Stimulated activated CD4-positive, alpha-beta T cell treated with anti-CD3 and anti-CD28 coated beads, Interleukin-2, amount 100 ng/mL, for 24 hours (primary cell): ENCODE measurements at places on chromosomes 4 and X.

- no peak for DNase-seq
Observed at GRCh38 chrX:96453139-96453538, 231.5 kb upstream of the DIAPH2 start.

- no peak for DNase-seq
Observed at GRCh38 chr4:13316354-13316753, 167.8 kb downstream of the RAB28 start.

DNA sequence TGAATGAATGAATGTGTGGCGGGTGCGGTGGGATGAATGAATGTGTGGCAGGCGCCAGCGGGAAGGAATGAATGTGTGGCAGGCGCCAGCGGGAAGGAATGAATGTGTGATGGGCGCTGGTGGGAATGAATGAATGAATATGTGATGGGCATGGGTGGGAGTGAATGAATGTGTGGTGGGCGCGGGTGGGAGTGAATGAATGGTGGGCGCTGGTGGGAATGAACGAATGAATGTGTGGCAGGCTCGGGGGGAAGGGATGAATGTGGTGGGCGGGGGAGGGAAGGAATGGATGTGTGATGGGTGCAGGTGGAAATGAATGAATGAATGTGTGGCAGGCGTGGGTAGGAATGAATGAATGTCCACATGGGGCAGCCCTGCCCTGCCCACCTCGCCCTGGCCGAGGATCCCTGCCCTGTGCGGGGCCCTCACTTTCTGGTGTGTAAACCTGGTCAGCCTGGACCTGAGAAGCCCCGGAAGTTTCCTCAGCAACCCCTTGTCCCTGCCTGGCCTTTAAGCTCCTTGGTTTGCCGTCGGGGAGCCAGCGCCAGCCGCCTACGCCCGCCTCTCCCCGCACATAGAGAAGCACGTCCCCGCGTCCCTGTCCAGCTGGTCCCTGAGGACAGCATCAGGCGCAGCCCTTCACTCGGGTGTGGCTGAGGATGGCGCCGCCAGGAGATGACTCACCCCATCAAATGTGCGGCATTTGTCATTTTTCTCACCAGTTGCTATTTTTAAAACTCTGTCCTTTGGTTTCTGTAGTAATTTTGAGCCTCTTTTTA lies 112.8 kb upstream of the LRPAP1 start:
- no peak for DNase-seq

DNA sequence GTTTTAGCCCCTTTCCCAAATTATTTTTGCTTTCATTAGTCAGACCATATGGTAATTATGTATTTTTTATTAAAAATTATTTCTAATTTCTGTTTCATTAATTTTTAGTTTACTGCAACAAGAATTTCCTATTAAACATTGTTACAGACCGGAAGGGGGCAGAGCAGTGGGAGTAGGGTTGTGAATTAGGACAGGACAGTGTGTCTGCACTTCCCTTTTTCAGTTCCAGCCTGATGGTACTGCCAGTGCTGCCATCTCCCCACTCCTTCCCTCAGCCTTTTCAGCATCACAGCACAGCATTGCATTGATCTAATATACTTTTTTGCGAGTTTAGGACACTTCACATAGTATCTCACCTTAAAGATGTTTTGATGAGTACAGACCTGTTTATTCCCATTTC lies 76.5 kb downstream of the STIM2 start:
- no peak for DNase-seq

- no peak for DNase-seq
Observed at GRCh38 chrX:102892103-102892502, 45.0 kb upstream of the RAB40AL start.

- no peak for DNase-seq
Observed at GRCh38 chr4:174404677-174405076, 117.6 kb downstream of the HPGD start.

DNA sequence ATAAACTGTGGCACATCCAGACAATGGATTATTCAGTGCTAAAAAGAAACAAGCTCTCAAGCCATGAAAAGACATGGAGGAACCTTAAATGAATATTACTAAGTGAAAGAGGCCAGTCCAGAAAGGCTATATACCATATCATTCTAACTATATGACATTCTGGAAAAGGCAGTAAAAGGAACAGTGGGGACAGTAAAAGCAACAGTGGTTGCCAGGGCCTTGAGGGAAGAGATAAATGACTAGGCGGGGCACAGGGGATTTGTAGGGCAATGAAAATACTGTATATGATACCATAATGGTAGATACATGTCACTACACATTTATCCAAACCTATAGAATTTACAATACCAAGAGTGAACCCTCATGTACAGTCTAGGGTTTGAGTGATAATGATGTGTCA lies 115.3 kb downstream of the ATP8A1 start:
- no peak for DNase-seq
